Kidney (tissue), 22 donors: ENCODE measurements at places on chromosomes 4 and X. TPM values are rescaled to one million over a fixed set of nuclear protein-coding genes. Genes with fewer than 3 reads are reported as not detected.

- DNase-seq = peak; percentile 13
Measured at GRCh38 chrX:76555816-76556215, 128.3 kb downstream of the MAGEE1 start.

Gene TMEM271
- polyA plus RNA-seq = not detected

GRCh38 chrX:66163849-66164411 is at the start of gene HEPH:
TSS of gene HEPH (plus strand) at chrX:66164247. CDS start at chrX:66170571, 6,324 bp downstream.
- peak; percentile 66 for DNase-seq

Gene GAGE2A
- polyA plus RNA-seq = not detected

- no peak for DNase-seq
Measured at GRCh38 chr4:138772366-138772765, 243.2 kb upstream of the NOCT start.

Gene SLC25A4
- 148 TPM for polyA plus RNA-seq

DNA sequence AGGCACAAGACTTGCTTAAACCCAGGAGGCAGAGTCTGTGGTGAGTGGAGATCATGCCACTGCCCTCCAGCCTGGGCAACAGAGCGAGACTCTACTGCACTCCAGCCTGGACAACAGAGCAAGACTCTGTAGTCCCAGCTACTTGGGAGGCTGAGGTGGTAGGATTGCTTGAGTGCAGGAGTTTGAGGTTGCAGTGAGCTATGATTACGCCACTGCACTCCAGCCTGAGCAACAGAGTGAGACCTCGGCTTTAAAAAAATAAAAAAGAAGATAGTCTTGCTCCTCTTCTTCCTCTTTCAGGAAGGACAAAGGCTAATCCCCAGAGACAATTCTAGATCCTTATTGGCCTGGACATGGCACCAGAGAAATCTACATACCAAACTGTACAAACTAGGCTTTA is 5.7 kb upstream of the PPEF2 start:
- no peak for DNase-seq

Gene CPZ
- polyA plus RNA-seq = 1.2 TPM

DNA sequence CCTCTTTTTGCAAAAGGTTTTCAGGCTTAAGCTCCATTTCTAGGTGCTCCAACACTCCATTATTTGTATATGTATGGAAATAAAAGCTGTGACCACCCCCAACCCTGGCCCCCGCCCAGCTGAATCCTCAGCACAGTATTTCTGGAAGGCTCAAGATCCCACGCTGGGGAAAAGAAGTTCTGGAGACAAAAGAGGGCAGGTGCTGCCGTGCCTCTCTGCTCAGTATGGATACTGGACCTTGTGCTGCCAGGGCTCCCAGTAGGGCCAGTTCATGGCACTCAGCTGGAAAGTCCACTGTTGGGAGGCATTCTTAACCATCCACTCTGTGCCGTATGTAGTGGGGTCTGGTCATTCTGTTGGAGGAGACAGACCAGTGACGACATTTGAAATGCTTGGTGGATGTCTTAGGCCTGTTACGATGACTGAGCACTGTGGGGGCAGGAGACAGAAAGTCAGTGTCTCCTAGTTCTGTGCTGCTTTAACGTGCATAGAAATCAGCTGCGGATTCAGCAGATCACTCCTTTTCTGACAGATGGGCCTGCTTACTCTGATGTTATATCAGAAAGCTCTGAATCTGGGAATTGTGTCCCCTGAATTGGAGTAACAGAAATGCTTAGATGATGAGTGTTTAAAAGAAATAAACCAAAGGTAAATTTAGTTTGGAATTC is 48.4 kb upstream of the MSANTD1 start:
- DNase-seq = no peak

GRCh38 chr4:125719987-125720386 is 405.2 kb downstream of the FAT4 start:
- DNase-seq = no peak

Gene CXCL1
- 6.4 TPM for polyA plus RNA-seq

DNA sequence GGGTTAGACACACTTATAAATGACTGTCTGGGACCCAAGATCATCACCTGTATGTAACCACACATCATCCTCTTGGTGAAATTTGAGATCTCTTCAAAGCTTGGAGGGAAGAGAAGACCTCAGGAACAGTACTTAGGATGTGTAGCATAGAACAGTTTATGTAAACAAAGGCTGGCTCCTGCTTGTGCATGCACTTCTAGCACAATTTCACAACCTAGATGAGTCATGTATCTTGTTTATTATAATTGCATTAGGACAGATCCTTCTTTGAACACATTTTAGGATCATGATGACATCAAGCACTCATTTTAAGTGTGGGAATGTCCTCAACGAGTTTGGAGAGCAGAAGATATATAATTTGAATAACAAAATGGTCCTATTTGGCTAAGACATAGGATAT is 26.3 kb upstream of the ZMAT1 start:
- no peak for DNase-seq

Gene GCNA
- polyA plus RNA-seq = 1.6 TPM

Gene RBM46
- not detected for polyA plus RNA-seq

- peak; percentile 92 for DNase-seq
Measured at GRCh38 chrX:103629318-103630170, 769 bp downstream of the TCEAL1 start.

Gene PLAC1
- polyA plus RNA-seq = not detected
